Activated CD8-positive, alpha-beta memory T cell treated with anti-CD3 and anti-CD28 coated beads for 1 hour (primary cell): ENCODE measurements at places on chromosomes 5 and 9.

- DNase-seq: no peak
Measured at GRCh38 chr9:81499594-81499993, 189.8 kb downstream of the TLE1 start.

GRCh38 chr9:126347093-126347492 lies 20.5 kb downstream of the MVB12B start:
- DNase-seq: no peak

DNA sequence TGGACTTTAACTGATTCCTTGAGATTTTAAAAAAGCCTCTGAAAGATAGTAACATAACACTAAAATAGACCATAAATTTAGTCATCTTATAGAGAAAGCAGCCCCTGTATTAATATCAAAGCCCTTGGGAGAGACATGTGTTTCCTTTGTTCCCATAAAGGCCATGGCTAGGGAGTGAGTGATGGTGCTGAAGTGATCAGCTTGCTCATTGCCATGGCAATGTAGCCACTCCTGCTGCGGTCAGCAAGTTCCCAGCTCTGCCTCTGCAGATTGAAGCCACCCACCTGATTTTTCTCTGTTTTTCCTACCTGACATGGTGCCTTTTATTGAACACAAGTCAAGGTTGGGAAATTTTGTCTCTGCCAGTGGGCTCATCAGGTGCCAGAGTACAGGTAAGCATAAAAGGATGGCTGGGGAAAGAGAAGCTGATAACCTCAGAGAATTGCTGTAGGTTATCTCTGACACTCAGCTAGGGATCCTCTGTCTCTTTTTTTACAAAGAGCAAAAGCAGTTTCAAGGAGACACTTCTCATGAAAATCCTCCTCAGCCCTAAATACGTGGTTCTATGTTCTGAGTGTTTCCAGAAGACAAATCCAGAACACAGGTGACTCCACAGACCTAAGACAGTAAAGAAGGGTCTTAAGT lies 296.3 kb upstream of the NMUR2 start:
- no peak for DNase-seq

- peak; percentile 21 for DNase-seq
Measured at GRCh38 chr5:137743031-137743640, 7.2 kb upstream of the KLHL3 start.

DNA sequence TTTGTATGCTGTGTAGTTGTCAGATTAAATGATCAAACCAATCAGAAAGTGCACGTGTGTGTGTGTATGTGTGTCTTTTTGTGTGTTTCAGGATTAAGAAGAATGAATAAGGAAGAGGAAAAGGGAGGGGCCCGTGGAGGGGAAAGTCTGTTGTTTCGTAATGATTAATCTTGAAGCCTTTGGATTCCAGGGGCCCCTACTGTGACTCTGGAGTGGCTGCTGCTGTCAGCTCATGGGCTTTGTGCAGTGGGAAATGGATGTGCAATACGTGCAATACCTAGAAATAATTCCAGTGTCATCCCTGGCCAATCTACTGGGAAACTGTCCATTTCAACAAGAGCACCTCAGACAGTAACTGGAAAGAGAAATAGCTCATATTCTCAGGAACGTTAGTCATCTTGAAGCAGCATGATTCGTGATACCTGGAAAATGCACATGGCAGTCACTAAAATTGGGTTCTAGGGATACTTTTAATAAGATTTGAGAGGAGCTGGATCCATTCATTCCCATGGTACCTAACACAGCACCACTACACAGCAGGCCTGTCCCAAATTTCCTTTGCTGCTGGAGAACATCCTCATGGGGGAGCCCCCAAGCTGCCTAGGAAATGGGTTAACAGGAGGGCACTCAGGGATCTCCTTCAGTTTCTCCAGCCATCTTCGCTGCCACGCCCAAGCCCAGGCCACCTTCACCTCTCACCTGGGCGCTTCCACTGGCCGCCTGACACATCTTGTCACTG lies 186.3 kb downstream of the NR3C1 start:
- no peak for DNase-seq

- no peak for DNase-seq
Measured at GRCh38 chr5:34051374-34051980, 8.5 kb upstream of the C1QTNF3 start.

DNA sequence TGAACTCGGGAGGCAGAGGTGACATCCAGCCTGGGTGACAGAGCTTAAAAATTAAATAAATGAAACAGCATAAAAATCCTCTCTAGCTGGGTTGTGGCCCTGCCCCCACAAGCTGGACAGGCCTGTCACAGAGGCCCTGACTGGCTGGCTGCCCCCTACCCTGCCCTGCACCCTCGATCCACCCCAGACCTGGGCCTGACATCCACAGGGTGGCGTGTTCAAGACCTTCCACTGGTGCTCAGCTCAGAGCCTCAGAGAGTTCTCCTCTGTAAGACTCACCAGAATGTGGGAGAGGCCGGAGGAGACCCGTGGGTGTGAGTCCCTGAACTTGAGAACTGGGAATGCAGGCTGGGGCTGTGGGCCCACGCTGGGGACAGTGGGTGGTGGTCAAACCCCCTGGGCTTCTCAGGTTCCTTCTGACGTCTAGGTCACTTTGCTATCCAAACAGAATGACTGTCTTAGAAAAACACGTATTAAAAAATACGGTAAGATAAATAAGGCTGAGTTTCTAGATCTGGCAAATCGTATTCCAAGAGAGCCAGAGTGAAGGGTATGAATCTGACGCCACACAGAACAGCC lies 9.7 kb upstream of the WDR38 start:
- no peak for DNase-seq

DNA sequence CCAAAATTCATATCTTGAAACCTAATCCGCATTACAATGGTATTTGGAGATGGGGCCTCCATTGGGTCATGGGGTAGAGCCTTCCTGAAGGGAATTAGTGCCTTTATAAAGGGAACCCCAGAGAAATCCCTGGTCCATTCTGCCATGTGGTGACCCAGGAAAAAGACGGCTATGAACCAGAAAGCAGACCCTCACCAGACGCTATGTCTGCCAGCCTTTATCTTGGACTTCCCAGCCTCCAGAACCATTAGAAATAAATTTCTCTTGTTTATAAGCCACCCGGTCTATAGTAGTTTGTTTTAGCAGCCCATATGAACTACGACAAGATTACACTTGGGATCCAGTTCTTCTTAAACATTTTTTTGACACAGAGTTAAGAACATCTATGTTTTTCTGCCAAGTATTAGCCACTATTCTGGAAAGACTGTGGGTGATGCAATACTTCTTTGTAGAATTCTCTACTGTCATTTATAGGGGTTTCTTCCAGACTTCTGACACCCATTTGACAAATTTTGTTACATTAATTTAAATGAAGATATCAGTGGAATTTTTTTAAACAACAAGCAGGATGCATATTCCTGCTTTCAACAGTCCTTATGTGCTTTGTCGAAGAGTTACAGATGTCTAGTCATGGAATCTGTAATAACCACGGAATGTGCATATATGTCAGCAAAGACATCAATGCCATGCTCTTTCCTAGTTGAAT lies 572.4 kb downstream of the NR2F1-AS1 start:
- DNase-seq: no peak

DNA sequence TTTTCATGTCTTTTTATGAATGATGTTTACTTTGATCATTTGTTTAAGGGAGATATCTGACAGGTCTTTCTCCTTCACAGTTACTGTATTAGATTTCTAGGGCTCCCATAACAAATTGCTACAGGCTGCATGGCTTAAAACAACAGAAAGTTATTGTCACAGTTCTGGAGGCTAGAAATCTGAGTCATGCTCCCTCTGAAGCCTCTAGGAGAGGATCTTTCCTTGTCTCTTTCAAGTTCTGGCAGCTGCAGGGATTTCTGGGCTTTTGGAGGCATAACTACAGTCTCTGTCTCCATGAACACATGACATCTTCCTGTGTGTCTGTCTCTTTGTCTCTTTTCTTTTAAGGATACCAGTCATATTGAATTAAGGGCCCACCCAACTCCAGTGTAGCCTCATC lies 557.3 kb upstream of the SEMA6A start:
- DNase-seq: no peak

DNA sequence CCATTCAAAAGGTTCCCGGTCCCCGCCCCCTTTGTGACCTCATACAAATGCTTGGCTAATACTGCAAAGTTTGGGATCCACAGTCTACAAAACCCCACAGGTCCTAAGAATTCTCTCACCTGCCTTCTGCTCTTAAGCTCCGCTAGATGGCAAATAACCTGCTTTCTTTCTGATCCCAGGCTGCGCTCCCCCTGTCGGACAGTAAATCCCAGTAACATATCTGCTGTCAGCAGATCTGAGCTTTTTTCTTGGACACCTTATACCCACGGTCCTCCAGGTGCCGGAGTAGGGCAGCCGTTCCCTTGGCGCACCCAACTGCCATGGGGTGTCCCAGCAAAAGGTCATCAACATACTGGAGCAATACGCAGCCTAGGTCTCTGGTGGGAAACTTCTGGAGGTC lies 39.0 kb upstream of the PPP1R26 start:
- DNase-seq: no peak

DNA sequence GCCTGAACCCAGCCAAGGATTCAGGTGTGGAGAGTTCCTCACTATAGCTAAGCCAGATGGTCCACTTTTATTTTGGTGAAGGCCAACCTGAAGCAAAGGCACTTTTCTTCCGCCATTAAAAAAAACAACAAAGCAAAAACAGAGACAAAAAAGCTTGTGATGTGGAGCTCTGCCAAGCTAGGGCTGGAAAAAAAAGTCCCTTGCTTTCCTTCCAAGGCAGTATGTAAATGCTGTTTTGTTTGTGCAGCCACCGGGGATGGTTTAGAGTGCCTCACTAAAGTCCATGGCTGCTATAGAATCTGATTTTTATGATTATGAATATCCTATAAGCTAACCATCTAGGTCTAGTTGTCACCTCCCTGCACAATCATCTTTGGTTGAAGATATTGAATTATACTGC lies 14.9 kb downstream of the MEGF10 start:
- no peak for DNase-seq

DNA sequence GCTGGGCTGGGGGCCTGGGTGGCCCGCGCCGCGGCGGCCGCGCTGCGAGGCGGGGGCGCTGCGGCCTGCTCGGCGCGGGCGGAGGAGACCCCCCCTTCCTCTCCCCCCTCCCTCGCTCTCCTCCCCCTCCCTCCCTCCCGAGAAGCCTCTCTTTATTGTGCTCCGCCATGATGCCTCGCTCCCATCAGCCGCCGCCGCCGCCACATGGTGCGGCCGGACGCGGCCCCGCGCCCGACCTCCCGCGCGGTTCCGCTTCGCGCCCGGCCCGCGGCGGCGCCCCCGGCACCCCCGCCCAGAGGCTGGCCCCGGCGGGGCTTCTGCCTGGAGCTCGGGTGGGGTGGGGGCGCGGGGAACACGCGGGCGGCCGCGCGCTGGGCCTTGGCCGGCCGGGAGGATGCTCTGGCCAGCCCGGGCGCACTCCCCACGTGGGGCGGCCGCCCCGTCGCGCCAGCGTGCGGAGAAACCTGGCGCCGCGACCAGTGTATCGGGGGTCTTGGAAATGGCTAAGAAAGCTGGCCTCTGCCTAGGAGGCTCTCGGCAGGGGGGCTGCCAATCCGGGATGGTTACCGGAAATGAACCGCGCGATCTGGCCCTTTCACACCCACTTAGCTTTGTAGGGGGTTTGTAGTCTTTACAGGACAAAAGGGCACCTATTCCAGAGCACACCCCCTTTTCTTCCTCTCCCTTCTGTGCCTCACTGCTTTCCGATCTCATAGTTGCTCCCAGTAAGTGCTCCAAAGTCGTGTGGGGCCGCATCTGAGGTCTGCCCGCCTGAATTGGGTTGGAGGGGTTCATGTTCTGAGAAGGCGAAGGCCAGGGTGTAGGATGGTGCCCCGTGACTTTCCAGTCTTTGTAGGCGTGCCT lies 1.0 kb downstream of the SET start:
- DNase-seq: peak; percentile 21

DNA sequence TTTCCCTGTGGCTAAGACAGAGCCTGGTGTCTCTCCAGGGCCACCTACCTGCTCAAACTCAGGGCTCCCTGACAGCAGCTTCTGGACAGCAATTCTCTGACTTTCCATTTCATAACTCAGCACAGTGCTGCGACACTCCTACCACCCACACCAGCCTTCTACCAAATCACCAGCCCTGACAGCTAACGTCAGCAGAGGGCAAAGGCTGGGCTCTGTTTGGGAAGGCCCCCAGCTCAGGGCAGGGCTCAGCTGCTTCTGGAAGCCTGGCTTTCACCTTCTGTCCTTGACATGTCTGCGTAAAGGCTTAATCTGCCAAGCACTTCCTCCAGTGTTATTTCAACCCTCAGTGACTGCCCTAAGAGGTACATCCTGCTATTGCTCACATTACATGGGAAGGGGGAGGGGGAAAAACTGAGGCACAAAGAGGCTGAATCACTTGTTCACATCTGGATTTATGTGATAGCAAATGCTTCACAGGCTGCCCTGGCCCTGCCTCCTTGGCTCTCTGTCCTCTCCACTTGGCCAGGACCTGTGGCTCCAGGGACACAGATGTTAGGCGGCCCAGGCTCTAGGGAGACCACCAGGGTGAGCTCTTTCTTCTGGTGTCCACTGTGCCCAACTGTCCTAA lies 102.5 kb upstream of the PANK3 start:
- DNase-seq: no peak

GRCh38 chr9:97740848-97741821 lies 44.0 kb upstream of the XPA start:
- no peak for DNase-seq

- DNase-seq: no peak
Measured at GRCh38 chr9:93674580-93675335, 98.4 kb downstream of the PHF2 start.

DNA sequence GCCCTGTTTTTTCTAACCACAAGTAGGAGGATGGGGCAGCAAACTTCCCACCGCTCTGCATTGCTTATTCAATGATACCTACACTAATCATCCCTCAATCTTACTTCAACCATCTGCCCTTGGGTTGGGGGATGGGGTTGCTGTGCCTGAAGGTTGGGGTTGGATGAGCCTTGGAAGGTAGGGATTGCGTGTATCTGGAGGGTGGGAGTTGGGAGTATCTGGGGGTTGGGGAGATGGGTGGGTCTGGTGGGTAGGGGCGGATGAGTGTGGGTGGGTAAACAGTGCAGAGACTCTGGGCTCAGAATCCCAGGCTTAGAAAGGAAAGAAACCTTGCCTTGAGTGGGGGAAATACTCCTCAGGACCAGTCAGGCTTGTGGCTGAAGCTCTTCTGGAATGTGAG lies 467.4 kb downstream of the DIRAS2 start:
- no peak for DNase-seq

GRCh38 chr5:113263545-113263944 lies 171.2 kb downstream of the TSSK1B start:
- no peak for DNase-seq

DNA sequence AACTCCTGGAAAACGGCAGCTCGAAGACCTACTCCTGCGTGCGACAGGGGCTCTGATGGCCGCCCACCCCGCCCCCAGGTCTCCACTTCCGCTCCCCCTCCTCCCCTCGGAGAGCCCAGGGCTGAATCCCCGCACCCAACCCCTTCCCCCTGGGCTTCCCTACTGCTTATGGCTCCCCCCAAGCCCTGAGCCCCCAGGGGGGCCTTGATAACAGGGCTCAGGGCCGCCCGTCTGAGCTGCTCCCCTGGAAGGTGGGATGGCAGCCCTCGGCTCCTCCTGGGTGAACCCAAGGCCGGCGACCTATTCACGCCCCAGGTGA lies 30.4 kb downstream of the GLT6D1 start:
- DNase-seq: no peak

- no peak for DNase-seq
Measured at GRCh38 chr5:140140435-140140834, 14.7 kb downstream of the IGIP start.
